Stimulated activated CD8-positive, alpha-beta memory T cell treated with anti-CD3 and anti-CD28 coated beads, Interleukin-4, amount 100 ng/mL, for 48 hours (primary cell): ENCODE measurements at places on chromosomes 3 and 15.

- DNase-seq = no peak
Measured at GRCh38 chr3:55877703-55878102, 390.6 kb upstream of the WNT5A start.

DNA sequence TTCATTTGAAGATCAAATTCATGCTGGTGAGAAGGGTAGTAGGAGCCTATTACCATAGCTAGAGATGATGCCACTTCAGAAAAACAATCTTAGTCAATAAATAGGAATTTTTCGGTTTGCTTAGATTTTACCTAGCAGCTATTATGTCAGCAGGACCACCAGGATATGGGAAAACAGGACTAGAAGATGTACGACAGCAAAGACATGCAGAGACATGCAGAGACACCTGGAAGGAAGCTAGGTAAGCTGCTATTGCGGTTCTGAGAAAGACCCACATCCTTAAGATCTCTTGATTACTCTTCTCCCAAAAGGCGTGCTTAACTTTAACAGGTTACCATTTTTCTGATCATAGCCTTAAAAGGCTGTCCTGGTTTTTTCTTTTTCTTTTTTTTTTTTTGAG is 64.8 kb upstream of the THSD4 start:
- no peak for DNase-seq

DNA sequence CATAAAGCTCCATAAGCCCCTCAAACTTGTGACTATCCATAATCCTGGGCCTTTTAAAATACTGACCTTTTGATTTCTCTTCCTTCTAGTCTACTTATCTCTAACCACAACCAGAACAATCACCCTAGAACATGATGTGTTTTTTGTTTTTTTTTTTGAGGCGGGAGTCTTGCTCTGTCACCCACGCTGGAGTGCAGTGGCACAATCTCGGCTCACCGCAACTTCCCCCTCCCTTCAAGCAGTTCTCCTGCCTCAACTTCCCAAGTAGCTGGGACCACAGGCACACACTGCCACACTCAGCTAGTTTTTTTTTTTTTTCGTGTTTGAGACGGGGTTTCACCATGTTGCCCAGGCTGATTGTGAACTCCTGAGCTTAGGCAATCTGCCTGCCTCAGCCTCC is 25.1 kb downstream of the VPS39 start:
- DNase-seq = no peak

- no peak for DNase-seq
Measured at GRCh38 chr15:81432179-81432578, 58.2 kb upstream of the TMC3 start.

DNA sequence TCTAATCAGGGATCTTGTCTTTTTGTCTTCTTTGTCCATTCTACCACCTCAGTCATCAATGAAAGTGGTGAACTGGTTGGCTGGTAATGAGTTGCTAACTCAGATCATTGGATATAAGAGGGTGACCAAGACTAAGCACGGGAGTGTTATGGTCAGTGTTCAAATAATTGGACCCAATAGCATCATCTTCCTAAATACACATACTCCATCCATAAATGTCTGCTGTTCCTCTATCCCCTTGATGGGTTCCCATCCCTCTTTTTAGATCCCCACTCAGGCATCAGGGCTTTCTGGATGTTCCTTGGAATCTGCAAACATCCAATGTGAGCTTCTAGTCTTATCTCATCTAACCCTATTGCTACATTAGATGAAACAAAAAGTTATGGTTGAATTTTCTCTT is 3.5 kb downstream of the SEMA5B start:
- DNase-seq = no peak

DNA sequence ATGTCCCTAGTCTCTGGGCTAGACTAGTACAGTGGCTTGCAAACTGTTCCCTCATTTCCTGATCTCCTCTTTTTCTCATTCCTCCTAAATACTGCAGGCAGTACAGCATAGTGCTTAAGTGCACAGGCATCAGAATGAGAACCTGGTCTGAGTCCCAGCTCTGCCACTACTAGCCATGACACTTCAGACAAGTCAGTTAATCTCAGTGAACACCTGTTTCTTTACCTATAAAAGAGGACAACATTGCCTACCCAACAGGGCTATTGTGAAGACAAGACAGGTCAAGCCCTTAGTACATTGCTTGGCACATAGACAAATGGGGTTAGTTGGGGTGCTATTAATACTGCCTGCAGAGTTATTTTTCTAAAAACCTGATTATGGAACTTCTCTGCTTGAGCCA is 113.3 kb downstream of the RYR3 start:
- no peak for DNase-seq

GRCh38 chr3:101900736-101901135 is 51.4 kb downstream of the NFKBIZ start:
- no peak for DNase-seq

DNA sequence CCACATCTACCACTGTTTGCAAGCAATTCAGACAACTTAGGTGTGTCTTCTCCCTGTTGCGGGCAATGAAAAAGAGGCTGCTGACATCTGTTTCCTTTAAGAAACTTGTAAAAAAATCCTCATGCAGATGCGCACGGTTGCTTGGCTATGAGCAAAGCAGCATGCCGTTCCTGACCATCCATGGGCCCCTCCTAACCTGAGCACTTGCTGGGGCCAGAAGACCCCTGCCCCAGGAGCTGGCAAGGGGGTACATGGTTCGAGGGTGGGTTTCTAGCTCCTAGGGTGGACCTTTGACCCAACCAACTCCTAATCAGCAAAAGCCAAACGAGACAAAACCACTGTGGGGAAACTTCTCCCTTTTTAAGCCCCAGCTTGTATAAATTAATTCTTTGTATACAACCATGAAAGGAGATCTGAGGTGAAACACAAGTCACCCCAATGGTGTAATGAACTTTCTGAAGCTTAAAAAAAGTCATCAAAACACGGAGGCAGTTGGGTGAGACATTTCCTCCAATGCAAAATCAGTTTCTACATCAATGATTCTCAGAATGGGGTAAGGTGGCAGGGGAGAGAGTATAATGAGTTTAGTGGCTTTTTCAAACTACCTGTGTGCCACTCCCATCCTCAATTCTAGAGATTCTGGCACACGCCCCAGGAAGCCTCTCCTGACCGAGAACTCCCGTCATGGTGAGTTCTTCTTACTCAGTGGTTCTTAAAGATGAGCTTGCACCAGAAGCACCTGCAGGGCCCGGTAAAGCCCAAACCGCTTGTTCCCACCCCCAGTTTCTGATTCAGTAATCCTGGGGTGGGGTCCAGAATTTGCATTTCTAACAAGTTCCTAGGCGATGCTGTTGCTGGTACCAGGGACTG is 44.1 kb downstream of the CPN2 start:
- DNase-seq = peak; percentile 44

- no peak for DNase-seq
Measured at GRCh38 chr3:15602146-15602536, 596 bp downstream of the BTD start.

- DNase-seq = peak; percentile 65
Measured at GRCh38 chr15:78177447-78177873, 28.3 kb downstream of the IDH3A start.

DNA sequence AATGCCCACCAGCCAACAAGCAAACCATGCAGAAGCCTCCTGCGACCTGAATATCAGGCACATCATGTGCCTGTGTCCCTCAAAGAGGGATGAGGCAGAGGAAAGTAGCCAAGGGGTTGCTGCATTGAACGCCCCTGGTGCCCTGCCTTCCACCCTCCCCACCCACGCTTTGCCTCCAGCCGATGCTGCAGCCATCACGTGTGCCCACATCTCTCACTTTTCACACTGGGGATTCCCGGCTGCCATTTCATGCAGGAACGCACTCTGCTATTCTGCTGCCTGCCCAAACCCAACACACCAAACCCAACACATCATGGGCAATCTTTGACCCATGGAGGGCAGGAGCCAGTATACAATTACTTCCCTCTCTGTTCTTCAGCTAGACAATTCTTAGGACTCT is 462.2 kb upstream of the PROK2 start:
- no peak for DNase-seq

- no peak for DNase-seq
Measured at GRCh38 chr3:39362812-39363211, 20.4 kb upstream of the SLC25A38 start.

DNA sequence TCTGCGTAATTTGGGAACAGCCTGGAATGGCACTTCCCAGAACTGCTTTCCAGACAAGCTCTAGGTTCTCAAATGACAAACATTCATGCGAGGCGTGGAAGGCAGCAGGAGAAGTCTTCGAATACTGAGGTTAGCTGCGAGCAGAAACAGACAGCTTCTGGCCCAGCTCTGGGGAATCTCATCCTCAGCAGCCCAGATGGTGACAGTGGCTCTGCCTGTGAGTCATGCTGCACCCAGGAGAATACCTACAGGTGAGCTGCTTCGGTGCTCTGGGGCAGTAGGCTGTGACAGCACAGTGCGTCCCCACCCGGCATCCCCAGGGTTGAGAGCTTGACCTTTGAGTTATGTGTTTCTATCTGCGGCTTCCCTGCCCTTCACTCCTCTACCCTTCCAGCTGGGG is 258.6 kb downstream of the KLF13 start:
- no peak for DNase-seq

- peak; percentile 15 for DNase-seq
Measured at GRCh38 chr15:101048581-101049030, 129.4 kb downstream of the LRRK1 start.

DNA sequence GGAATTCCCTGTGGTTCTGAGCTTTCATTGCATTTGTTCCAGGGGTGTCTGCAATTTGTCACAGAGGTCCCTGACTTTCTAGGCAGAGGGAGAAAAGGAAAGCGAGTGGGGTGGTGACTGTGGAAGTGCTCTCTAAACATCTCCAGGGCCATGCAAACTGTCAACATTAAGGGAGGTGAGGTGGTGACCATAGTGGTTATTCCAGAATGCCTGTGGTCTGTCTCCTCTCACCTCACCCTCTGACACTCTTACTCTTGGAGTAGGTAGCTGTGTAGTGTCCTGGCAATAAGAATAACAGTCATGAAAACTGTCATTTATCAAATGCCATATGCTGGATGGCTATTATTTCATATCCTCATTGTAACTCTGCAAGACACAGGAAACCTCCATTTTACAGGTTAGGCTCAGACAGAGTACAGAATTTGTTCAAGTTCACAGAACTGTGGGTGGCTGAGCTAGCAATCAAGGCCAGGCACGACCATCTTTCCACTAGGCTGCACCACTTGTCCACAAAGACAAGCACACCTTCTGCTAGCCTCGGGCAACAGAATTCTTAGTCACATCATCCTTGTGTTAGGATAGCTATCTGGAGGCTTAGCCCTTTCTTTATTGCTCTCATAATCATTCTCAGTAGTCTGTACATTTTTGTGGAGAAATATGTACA is 179.4 kb downstream of the CD47 start:
- DNase-seq = no peak

- DNase-seq = no peak
Measured at GRCh38 chr3:126916546-126916945, 66.4 kb upstream of the PLXNA1 start.

GRCh38 chr15:100141311-100142001 is 200.3 kb downstream of the ADAMTS17 start:
- DNase-seq = no peak

DNA sequence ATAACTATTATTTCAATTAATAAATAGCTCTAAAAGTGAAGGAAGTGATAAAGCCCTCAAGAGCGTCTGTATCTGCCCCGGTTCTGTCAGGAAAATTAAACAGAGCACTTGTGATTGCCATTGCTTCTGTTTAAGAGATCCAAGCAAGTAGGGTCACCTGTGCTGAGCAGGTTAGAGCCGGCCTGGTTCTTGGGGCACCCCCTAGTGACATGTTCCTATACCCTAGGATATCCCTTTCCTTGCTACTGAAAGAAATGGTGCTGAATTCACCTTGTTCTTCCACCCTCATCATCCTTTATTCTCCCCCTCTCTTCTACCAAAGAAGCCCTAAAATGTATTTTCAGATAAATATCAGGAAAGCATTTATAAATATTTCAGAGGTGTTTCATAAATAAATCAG is 323.5 kb downstream of the RORA start:
- DNase-seq = no peak

DNA sequence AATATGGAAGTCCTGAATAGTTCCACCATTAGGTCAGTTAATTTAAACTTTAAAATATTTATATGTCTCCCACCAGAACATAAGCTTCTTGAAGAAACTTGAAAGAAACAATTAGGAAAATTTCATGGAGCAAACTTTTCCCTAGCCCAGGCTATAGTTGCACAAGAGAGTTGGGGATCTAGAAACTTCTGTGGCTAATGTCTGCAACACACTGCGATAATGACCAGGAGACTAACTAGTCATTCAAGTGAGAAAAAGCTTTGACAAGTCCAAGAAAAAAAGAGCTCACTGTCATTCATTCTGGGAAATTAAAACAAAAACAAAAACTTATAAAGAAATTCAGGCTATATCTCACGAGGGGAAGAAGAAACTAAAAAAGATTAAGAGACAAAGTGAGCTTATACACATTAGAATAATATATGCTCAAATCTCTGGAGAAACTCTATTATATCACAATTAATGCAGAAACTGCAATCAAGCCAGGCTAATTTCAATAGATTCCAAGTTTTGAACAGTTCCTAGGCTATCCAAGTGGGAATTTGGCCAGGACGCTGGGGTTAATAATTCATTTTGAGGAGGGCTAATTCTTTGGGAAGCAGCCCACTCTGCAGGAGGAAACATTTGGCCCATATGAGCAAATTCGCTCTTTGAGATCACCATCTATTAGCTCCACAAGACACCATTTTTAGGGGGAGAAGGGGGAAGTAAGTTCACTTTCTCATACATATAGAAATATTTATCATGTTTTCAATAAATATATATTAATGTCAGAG is 134.6 kb downstream of the MEIS2 start:
- DNase-seq = no peak

- DNase-seq = no peak
Measured at GRCh38 chr3:39601241-39601640, 133.8 kb downstream of the MOBP start.

GRCh38 chr3:22399566-22399965 is 648.6 kb upstream of the ZNF385D start:
- DNase-seq = no peak

DNA sequence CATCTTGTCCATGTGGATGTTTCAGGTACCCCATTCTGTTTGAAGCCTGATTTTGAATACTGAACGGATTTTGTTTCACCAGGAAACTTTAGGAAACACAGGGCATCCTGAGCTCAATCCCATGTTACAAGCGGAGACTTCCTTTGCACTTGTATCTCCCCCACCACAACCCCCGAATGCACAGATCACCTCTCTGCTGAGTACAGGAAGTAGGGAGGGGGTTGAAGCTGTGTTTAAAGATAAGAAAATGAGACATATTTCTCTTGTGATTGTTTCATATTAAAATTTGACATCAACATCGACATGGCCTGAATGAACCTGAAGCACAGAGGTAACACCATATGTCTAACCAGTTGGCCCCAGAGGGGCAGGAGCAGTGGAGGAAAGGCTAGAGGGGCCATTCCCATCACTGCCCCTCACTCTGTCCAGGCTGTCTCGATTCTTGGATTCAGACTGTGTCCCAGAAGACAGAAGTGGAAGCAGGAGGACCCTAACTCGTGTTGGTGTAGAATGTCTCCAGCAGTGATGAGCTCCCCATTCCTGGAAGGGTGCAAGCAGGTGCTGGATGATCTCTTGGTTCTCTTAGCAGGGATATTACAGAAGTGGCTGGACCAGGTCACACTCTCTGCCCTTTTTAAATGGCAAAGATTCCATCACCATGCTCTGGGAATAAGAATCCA is 59.6 kb upstream of the IQSEC1 start:
- DNase-seq = no peak
